ENCODE measurements at places on chromosomes 7 and 10. TPM values are rescaled to one million over a fixed set of nuclear protein-coding genes. Genes with fewer than 3 reads are reported as not detected.

GRCh38 chr7:6078548-6078947, 47.4 kb downstream of the ANKRD61 start:
- H3K36me3 ChIP-seq: no peaks in the 10 kb centered on the region
- H3K27ac ChIP-seq: no peak overlapping the region
- DNase-seq: no peak
- H3K27me3 ChIP-seq: peaks cover 2% of the 10 kb centered on the region

- H3K27me3 ChIP-seq: peaks cover 13% of the 10 kb centered on the region
- H3K36me3 ChIP-seq: no peaks in the 10 kb centered on the region
- no peak for DNase-seq
Measured at GRCh38 chr7:100568176-100568895, 5.4 kb downstream of the SAP25 start.

DNA sequence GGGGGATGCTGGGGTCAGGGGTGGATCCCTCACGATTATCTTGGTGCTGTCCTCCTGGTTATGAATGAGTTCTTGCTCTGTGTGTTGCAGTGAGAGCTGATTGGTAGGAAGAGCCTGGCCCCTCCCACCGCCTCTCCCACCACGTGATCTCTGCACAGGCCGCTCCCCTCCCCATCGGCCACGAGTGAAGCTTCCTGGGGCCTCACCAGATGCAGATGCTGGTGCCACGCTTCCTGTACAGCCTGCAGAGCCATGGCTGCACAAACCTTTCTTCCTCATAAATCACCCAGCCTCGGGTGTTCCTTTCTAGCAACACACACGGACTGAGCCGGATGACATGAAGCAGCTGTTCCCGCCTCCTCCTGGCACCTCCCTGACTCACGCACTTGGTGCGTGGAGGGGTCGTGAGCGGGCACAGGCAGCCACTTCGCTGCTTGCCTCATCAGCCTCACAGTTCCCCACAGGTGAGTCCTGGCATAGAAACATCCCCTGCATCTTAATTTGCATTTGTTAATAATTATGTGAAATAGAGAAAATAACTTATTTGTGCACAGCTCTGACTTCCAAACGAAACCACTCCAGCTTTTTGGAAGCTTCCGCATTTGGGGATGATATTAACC, 210.8 kb downstream of the ADARB2 start:
- no peaks in the 10 kb centered on the region for H3K4me1 ChIP-seq
- no peak overlapping the region for H3K27ac ChIP-seq
- peaks cover 9% of the 10 kb centered on the region for H3K36me3 ChIP-seq
- no peaks in the 10 kb centered on the region for H3K27me3 ChIP-seq
- no peak for DNase-seq

DNA sequence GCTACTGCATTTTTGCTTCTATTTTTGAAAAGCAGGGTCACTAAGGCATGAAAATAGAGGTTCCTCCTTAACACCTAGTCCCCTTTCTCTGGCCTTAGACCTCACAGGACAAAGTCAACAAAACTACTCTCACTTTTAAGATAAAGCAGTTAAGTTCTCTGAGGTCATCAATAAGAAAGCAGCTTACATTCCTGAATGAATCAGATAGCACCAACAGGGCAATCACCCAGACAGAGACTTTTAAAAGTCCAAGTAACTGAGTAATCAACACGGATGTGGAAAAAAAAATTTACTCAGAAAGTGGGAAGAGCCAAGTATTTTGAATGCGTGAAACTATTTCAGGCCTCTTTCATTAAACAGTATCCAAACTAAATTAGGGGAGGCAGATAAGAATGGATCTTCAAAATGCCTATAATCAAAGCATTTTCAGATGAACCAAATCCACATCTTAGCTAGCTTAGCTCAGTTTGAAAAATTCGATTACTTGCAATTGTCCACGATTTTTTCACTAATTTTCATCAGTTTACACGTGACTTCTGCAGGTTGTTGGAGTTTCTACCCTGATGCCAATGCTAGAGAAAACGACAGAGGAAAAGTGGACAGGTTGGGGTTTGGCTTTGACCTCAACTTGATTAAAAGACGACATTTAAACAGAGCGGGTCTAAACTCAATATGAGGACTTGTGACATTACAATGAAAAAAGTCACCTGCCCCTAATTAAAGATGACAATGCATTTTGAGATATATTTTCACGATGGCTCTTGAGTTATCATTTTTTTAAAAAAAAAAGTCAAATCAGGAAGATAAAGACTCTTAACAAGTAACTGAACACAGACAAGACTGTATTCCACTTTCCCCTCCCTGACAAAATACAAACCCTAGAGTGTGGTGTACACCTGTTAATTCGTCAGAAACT, 1.6 kb downstream of the BEND7 start:
- H3K4me3 ChIP-seq: peak overlapping the region; percentile 74
- peaks cover 18% of the 10 kb centered on the region for H3K4me1 ChIP-seq
- no peak overlapping the region for H3K27ac ChIP-seq
- DNase-seq: peak; percentile 54
- H3K36me3 ChIP-seq: peaks cover 7% of the 10 kb centered on the region
- peaks cover 31% of the 10 kb centered on the region for H3K27me3 ChIP-seq

GRCh38 chr7:123819001-123819400, 26.0 kb upstream of the HYAL4 start:
- no peak overlapping the region for H3K27ac ChIP-seq
- H3K4me1 ChIP-seq: no peaks in the 10 kb centered on the region
- DNase-seq: no peak
- H3K36me3 ChIP-seq: no peaks in the 10 kb centered on the region
- H3K4me3 ChIP-seq: no peak overlapping the region

DNA sequence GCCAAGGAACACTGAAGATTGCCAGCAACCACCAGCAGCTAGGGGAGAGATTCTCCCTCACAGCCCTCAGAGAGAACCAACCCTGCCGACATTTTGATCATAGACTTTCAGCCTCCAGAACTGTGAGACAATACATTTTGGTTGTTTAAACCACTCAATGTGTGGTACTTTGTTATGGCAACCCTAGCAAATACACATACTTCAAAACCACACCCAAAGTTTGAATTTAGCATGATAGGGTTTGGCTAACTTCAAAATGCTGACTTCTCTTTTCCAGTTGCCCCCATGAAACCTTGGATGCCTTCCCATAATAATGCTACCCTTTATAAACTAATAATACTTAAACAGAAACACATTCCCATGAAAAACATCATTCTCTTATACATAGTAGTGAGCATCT, 149.8 kb downstream of the DGKI start:
- H3K36me3 ChIP-seq: no peaks in the 10 kb centered on the region
- H3K4me3 ChIP-seq: no peak overlapping the region
- no peak for DNase-seq
- H3K27me3 ChIP-seq: peaks cover 4% of the 10 kb centered on the region
- H3K27ac ChIP-seq: no peak overlapping the region
- peaks cover 12% of the 10 kb centered on the region for H3K4me1 ChIP-seq

DNA sequence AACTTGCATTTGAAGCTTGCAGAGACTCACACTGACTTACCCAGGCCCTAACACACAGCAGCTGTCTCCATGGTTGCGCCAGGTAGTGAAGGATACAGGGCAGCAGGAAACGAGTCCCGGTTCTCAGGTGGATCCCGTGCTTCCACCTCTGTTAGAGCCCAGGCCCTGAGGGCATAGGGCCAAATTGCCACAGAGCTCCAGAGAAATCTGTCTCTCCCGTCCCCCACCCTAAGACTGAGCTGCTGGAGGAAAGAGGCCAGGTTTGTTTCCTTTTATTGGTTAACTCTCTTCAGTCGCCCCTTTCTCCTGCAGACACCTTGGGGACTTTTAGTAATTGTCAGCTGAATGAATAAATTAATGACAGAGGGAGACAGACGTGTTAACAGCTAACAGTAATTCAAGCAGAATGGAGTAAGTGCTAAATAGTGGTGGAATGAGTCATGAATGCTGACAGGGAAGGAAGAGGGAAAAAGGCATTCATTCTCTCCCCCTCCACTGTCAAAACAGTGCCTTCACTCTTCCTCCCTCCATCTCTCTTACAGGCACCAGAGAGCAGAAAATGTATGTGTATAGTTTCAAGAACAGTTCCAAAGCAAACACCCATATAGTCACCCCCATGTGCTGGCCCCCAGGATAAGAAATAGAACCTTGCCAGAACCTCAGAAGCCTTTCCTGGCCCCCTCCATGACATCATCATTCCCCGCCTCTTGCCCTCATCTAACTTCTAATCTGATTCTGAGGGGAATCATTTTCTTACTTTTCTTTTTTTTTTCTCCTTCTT, 16.8 kb upstream of the DLG5 start:
- H3K27me3 ChIP-seq: peaks cover 2% of the 10 kb centered on the region
- peak; percentile 59 for DNase-seq
- peaks cover 27% of the 10 kb centered on the region for H3K4me1 ChIP-seq

- no peaks in the 10 kb centered on the region for H3K27me3 ChIP-seq
- H3K4me3 ChIP-seq: peak overlapping the region; percentile 94
- H3K27ac ChIP-seq: peak overlapping the region; percentile 94
- H3K36me3 ChIP-seq: peaks cover 6% of the 10 kb centered on the region
- H3K4me1 ChIP-seq: peaks cover 41% of the 10 kb centered on the region
- DNase-seq: peak; percentile 44
Measured at GRCh38 chr7:2632733-2633537, 1.1 kb downstream of the TTYH3 start.

Gene C10orf62
- not detected for total RNA-seq

Gene TMEM270
- not detected for total RNA-seq

Gene DYNC1I1
- total RNA-seq: 0.08 TPM

Gene RARRES2
- total RNA-seq: not detected

Gene ASAH2
- 1.2 TPM for total RNA-seq

Gene ANKRD30A
- not detected for total RNA-seq

All from HFFc6 (cell line).